ENCODE measurements at places on chromosomes 2 and 18.

DNA sequence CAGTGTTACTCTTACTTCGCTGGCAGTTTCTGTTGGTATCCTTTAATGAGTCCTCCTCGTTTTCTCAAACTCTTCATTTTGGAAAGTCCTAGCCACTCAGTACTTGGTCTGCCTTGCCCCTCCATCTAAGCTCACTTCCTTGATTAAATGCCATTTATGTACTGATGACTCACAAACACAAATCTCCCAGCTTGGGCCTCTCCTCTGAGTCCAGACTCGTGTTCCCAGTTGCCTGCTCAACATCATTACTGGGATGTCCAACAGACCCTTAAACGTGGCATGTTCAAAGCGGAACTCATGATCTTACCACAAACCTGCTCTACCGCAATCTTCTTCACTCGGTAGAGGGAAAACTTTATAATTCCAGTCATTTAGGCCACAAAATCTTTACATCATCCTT is 13.8 kb upstream of the CCDC68 start:
- no peak for DNase-seq

- DNase-seq = peak; percentile 89
Measured at GRCh38 chr18:62249478-62250097, 62.5 kb downstream of the RELCH start.

DNA sequence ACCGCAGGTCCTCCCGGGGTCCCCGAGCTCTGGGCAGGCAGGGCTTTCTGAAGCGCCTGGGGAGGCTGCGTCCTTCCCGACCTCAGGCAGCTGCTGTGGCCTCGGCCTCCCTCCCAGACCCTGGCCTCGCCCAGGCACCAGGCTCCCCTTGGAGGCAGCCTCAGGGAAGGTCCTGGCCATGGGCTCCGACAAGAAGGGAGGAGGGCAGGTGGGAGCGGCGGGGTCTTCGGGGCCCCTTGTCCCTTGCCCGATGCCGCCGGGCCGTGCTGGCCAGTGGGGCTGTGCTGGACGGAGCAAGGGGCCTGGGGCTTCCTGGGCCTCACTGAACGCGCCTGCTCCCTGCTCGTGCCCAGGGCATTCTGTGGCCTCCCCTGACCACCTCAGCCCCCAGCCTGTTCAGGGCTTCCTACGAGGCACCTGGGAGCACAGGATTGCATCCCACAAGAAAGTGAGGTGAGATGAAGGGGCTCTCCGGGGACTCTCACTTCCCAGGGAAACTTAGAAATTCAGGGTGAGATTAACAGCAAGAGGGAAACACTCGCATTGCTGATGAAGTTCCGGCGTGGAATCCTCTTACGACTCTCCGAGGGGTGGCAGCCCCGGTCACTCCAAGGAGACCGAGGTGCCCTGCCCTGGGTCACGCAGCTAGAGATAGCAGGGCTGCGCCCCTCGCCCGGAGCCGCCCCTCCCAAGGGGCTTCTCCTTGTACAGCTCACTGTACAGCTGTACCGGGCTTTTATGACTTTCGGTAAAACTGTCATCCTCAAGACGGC is 778 bp downstream of the MFSD2B start:
- no peak for DNase-seq

DNA sequence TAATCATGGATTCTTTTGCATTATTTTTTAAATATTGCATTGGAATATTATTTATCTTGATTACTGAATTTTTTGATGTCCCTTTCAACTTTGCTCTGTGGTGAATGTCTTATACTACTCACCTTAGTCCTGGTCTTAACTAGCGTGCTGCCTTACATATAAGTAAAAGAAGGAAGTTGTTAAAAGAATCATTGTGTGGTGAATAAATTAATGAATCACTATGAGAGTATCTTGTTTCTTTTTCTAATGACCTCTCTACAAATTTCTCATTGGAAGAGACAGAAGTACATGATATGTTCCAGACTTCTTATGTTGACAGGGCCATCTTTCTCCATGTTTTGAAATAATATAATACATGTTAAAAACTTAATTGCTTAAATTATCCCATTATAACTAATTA is 432.6 kb upstream of the MMADHC start:
- no peak for DNase-seq

GRCh38 chr18:55605733-55606338 is 17.8 kb upstream of the TCF4 start:
- DNase-seq = no peak

GRCh38 chr18:23668731-23669130 is 6.0 kb upstream of the ANKRD29 start:
- no peak for DNase-seq

DNA sequence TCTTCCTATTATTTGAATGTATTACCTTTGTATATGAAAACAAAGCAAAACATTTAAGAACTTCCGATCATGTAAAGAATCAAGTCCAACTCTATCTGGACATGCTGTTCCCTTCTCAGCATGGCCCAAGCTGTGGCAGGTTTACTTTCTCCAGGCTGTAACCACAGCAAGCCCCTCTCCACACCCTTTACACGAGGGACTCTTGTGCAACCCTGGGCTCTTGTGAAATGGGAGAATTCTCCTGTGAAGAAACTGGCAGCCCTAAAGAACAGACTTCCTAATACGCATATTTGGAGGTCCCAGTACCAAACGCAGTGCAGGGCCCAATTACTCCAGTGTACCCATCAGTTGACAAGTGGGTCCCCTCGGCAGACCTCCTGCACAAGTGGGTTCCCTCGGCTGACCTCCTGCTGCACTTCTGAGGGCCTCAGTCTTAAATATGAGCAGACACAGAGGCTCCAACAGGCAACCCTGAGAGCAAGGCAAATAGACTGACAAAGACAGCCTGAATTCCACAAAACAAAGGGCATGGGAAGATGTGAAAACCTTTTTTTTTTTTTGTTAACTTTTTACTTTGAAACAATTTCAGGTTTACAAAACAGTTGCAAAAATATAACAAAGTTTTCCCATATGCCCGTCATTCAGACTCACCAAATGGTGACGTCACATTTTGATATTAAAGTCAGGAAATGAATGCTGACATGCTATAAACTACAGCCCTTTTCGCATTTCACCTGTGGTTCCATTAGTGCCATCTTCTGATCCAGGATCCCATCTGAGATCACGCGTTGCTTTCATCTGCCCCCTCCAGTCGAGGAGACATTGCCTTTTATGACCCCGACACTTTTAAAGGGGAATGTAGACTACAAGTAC is 78.2 kb downstream of the FBXO15 start:
- no peak for DNase-seq

DNA sequence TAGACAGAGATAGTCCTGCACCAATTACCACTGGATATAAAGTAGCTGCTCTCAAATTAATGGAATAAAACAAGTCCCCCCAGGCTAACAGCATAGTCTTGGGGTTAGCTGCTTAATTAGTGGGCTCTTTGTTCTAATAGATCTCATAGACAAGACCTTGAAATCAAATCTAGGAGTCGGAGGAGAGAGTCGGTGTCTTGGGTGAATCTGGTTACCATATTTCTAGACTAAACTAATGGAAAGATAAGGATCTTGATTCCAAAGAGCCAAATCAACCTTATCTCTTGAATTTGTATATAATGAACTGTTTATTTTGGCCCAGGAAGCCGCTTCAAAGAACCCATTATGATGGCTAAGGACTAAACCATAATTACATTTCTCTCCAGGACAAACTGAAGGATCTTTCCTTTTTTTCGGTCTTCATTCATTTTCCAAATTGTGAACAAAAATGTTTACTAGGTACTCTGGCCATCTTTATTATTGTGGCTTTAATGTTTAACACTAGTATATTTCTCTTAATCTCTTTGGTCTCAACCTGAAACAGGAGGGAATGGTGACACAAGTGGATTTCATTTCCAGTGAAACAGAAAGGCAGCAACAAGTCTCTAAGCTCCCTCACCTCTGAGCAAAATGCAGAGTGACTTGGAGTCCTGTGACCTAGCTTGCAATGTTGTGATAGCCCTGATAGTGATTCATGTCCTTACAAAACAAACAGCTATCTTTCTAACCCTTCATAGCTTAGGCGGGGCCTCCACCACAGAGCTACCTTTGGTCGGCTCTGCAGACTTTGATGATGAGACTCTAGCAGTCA is 137.9 kb upstream of the PARD3B start:
- DNase-seq = no peak

- peak; percentile 72 for DNase-seq
Measured at GRCh38 chr2:9473985-9474360, 378 bp upstream of the IAH1 start.

- DNase-seq = peak; percentile 26
Measured at GRCh38 chr18:23689031-23689615, at the start of gene LAMA3. TSS of gene LAMA3 (plus strand) at chr18:23689453. CDS start at chr18:23689684, 231 bp downstream.

DNA sequence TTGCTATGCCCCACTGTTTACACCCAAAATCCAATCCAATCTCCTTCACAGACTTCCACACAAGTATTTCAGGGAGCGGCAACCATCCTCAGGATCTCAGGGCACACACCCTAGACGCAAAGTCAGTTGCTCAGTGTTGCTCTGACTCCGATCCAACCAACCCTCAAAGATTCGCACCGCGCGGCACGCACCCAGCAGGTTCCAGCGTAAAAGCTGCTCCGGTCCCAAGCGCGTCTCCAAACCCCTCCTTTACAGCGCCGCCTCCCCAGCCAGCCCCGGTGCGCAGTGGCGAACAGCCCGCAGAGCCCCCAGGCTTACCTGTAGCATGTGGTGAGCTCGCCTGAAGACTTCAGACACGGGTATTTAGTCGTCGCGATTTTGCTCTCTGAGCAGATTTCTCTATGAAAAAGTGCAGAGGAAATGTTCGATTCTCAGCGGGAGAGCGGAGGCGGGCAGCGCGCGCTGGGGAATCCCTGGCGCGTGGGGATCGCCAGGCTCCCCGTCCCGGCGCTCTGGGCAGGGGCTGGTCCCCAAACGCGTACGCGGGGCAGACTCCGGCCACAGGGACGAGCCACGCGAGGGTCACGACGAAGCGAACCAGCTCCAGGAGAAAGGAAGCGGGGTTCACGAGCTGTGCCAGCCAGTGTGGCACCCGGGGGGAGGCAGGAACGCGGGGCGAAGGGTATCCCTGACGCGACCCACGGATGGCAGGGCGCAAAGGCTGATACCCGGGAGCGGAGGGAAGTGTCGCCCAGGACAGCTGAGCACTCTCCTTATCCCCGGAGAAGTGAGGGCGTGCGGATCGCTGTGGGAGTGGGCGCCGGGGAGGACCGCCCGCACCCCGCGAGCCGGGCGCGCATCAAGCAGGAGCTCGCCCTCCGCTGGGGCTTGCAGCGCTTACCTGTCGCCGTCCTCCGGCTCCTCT is 650 bp downstream of the CCBE1 start:
- no peak for DNase-seq

GRCh38 chr18:22293417-22293816 is 124.0 kb downstream of the GATA6 start:
- DNase-seq = no peak

DNA sequence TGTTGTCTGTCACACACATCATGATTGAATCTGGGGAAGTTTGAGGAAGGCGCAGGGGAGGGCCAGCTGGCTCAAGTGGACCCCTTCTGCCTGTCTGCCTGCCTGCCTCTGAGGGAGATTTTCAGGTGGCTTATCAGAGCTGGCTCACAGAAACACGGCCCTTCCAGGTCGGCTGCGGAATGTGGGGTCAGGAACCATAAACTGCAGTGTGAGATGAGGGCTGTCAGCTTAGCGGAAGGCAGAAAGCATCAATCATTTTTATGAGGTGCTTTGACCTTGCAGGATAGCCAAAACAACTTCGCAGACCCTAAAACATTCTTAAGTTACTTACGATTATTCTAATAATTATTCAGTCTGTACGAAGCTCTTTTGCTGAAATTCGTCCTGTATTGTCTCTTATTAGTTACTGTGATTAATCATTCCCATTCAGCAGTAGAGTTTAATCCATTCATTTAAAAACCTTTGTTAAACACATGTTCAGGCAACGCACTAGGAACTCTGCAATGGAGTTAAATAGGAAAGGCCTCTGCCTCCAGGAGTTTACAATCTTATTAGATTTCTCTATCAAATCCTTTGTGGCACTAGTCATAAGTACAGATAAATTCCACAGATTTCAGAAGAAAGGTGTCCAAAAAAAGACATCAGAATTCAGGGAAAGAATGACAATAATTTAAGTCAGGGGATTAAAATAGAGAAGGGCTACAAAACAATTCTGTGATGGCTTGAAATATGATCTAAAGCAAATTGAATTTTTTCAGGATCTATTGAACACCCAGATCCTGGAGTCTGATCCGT is 371.6 kb downstream of the HRH4 start:
- DNase-seq = no peak

DNA sequence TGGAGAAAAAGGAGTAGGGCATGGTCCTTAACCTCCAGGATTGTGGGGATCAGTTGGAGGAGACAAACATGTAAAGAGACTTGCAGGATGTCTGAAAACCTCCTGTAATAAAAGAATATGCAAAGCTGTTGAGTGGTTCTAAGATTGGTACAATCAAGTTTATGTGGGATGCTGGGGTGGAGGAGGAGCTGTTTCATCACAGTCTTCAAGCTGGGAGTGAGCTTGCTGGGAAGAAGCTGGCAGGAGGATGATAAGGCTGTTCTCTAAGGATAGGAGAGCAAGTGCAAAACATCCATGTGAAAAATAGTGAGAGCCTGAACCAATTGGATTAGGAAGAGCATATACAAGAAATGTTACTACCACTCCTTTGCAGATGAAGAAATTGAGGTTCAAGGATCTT is 161.9 kb upstream of the CRIM1 start:
- no peak for DNase-seq

DNA sequence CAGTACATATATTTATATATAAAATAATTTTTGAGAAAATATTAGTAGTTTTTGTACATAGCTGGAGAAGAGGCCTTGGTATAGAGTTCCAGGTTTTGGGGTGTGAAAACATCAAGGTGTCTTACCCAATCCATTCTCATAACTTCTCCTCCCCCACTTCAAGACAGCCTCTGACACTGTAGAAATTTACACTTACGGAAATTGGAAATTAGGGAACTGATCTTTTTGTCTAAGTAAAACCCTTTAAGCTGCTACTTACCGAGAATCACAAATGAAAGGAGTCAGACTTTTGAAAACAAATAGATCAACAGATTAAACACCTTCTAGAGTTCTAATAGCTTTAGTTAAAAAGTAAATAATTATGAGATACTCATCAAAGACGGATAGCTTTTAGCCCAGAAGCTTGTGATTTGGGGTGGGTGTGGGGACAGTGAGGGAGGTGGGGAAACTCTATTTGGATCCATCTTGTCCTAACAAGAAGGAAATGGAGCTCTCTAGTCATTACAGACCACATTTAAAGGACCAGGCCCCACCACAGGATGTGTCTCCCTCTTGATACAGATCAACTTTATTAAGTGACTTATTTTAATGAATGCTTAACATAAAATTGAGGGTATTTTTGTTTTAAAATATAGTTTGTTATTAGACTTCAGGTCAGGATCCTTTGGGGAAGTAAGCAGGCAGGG is 11.1 kb upstream of the FBXO11 start:
- no peak for DNase-seq

GRCh38 chr2:109547280-109547679 is 66.5 kb downstream of the SEPTIN10 start:
- DNase-seq = no peak

- peak; percentile 45 for DNase-seq
Measured at GRCh38 chr2:55049043-55049820, 1.0 kb downstream of the RTN4 start.

DNA sequence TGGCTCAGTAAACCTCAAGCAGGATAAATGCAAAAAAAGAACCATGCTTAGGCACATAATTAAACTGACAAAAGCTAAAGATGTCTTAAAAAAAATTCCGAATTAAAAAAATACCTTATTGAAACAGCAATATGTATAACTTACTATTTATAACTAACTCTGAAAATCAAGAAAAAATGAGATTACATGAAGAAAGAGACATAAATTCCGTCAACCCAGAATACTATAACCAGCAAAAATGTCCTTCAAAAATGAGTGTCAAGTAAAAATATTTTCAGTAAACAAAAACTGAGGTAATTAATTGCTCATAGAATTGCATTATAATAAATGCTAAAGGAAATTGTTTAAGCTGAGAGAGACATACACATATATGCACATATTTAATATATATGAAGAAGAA is 474.5 kb upstream of the SYT4 start:
- DNase-seq = no peak
